IMR-90 (cell line): ENCODE measurements at places on chromosomes 1 and 21. TPM values are rescaled to one million over a fixed set of nuclear protein-coding genes. Genes with fewer than 3 reads are reported as not detected.

Gene TRIM46
- total RNA-seq = 2.3 and 2.5 TPM in 2 replicates

DNA sequence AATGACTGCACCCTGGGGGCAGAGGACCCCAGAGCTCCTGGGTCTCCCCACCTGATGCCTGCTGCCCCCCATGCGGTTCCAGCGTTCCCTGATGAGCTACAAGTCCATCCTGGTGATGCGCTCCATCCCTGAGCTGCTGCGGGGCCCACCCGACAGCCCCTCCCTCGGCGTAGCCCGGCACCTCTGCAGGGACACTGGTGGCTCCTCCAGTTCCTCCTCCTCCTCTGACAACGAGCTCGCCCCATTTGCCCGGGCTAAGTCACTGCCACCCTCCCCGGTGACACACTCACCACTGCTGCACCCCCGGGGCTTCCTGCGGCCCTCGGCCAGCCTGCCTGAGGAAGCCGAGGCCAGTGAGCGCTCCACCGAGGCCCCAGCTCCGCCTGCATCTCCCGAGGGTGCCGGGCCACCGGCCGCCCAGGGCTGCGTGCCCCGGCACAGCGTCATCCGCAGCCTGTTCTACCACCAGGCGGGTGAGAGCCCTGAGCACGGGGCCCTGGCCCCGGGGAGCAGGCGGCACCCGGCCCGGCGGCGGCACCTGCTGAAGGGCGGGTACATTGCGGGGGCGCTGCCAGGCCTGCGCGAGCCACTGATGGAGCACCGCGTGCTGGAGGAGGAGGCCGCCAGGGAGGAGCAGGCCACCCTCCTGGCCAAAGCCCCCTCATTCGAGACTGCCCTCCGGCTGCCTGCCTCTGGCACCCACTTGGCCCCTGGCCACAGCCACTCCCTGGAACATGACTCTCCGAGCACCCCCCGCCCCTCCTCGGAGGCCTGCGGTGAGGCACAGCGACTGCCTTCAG, 35.5 kb downstream of the TRIM11 start:
- DNase-seq = no peak

DNA sequence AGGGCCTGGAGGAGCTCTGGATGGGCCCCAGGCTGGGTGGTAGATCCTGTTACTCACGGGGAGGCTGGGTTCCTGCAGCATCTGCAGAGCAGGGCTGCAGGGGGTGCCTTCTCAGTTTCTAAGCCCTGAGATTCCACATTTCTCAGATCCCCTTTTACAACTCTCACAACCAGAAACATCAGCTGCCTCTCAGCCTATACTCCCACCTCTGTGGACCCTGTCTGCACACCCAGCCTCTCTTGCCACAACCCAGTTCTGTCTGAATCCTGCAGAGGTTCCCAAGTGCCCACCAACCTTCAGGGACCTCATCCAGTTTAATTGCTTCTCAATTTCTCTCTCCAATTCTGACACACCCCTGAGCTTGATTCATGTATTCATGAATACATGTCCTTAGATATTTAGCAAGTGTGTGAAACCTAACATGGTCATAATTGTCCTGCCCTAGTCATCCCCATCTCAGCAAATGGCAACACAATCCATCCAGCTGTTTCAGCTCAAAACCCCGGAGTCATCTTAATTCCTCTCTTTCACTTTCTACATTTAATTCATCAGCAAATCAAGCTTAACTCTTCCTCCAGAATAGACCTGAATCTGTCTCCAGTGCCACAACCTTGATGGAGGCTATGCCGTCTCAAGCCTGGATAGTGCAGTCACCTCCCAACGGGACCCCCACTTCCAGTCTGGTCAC, 57.0 kb upstream of the NEK2 start:
- DNase-seq = no peak

Gene PADI6
- total RNA-seq = not detected in 2 replicates

Gene BARHL2
- total RNA-seq = not detected in 2 replicates

DNA sequence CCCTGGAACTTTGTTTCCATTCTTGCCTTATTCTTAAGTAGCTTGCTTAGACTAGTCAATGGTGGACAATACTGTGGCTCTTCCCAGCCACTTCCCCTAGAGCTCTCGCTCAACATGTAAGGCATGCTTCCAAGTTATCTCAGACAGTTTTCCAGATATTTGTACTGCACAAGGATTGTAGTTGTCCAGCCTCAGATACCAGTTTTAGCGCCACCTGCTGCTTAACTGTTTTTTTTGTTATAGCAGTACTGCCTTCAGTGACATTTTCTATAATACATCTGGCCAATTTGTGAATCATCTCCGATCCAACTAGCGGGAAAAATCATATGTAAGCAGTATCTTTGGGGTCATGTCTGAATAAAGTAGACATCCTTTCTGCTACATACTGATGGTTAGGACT, 346.7 kb upstream of the ADGRL4 start:
- peak; percentile 74 for DNase-seq

DNA sequence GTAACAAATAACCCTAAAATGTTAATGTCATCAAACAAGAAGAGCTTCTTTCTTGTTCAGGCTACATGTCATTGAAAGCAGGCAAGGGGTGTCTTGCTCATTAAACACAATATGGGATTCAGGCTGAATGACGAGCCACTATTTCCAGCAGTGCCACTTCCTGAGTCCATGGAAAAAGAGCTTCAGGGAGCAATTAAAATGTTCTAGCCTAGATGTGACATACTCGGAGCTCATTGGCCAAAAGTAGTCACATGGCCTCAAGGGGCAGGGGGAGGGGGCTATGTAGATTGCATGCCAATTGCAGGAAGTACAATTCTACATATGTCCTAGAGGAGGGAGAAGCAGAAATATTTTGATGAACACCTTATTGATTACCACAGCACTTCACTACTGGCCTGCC, 685.3 kb upstream of the ADGRL2 start:
- DNase-seq = no peak

DNA sequence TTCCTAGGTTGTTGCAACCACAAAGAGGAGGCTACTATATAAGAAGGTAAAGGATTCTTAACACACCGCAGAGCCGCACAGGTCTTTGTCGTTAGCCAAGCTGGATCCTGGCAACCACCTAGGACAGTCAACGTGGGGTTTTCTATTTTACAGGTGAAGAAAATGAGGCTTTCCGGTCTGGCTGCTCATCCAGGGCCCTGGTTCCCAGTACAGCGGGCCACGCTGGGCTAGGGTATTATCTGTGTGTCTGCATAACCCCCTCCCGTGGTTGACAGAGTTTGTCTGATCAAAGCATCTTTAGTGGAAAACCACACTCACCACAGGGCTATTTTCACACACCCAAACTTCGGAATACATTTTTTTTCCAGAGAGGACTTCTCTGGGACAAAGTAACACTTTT, 39.0 kb upstream of the PDE9A start:
- DNase-seq = no peak

DNA sequence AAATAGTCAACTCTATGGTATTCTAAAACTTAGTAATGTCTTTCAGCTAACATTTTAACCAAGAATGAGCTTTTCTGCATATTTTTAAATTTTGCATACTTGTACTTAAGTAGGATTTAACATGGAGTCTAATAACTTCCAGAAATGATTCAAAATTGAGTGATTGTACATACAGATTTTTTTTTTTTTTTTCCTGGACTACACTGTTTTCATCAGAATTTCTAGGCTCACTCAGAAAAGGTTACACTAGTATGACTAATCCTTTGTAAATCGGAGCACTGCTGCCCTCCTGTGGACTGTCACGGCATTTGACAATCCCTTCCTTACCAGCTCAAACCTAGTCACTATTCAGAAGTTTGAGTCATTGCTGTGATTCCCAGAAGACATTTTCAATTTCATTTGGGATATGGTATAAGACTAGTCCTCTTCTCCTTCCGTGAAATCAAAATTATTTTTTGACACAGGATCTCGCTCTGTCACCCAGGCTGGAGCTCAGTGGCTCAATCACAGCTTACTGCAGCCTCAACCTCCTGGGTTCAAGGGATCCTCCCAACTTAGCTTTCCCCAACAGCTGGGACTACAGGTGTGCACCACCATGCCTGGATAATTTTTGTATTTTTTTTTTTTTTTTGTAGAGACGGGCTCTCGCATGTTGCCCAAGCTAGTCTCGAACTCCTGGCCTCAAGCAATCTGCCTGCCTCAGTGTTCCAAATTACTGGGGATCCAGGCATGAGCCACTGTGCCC, 45.5 kb downstream of the CD46 start:
- DNase-seq = peak; percentile 89

Gene TRIM33
- total RNA-seq = 40.0 and 40.1 TPM in 2 replicates

- peak; percentile 18 for DNase-seq
These were observed 69.0 kb downstream of the UBIAD1 start for GRCh38 chr1:11341901-11342552.

Gene KRTAP13-4
- not detected in 2 replicates for total RNA-seq

DNA sequence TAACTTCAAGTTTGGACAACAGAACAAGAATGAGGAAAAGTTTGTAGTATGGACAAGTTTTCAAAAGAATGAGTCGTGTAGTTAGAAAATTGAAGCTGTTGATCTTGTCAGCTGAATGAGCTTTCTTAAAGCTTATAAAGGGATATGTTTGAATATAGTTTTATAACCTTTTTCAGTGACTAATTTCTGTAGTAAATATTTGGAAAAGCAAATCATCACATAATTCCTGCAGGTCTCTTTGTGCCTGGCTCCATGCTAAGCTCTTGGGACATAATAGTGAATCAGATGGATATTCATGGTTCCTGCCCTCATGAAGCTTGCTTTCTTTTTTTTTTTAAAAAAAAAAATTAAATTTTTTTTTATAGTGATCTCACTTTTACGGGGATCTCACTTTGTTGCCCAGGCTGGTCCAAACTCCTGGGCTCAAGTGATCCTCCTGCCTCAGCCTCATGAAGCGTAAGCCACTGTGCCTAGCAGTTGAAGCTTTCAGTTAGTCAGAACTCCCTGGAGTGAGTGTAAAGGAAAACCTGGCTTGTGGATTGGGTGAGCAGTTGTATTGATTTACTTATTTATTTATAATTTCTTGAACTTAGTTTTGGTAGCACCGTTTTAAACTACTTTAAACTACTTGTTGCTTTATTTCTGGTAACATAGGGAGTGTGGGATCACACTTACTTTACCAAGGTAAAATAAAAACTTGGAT, 15.5 kb downstream of the DYRK1A start:
- DNase-seq = peak; percentile 34

DNA sequence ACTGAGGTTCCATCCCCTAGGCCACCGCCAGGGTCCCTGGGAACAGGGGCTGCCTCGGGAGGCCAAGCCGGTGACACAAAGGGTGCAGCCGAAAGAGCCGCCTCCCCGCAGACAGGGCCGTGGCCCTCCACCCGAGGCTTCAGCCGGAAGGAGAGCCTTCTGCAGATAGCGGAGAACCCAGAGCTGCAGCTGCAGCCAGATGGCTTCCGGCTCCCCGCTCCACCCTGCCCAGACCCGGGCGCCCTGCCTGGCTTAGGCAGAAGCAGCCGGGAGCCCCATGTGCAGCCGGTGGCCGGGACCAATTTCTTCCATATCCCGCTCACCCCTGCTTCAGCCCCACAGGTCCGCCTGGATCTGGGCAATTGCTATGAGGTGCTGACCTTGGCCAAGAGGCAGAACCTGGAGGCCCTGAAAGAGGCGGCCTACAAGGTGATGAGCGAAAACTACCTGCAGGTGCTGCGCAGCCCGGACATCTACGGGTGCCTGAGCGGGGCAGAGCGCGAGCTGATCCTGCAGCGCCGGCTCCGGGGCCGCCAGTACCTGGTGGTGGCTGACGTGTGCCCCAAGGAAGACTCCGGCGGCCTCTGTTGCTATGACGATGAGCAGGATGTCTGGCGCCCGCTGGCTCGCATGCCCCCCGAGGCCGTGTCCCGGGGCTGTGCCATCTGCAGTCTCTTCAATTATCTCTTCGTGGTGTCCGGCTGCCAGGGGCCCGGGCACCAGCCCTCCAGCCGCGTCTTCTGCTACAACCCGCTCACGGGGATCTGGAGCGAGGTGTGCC, 1.4 kb downstream of the KLHDC7A start:
- no peak for DNase-seq

Gene UMODL1
- not detected in 2 replicates for total RNA-seq
